ENCODE measurements at places on chromosomes 2 and 18.

- no peak for DNase-seq
Observed at GRCh38 chr18:76604108-76604934, 109.3 kb upstream of the ZNF516 start.

- no peak for DNase-seq
Observed at GRCh38 chr18:27428716-27429475, 243.8 kb upstream of the CHST9 start.

DNA sequence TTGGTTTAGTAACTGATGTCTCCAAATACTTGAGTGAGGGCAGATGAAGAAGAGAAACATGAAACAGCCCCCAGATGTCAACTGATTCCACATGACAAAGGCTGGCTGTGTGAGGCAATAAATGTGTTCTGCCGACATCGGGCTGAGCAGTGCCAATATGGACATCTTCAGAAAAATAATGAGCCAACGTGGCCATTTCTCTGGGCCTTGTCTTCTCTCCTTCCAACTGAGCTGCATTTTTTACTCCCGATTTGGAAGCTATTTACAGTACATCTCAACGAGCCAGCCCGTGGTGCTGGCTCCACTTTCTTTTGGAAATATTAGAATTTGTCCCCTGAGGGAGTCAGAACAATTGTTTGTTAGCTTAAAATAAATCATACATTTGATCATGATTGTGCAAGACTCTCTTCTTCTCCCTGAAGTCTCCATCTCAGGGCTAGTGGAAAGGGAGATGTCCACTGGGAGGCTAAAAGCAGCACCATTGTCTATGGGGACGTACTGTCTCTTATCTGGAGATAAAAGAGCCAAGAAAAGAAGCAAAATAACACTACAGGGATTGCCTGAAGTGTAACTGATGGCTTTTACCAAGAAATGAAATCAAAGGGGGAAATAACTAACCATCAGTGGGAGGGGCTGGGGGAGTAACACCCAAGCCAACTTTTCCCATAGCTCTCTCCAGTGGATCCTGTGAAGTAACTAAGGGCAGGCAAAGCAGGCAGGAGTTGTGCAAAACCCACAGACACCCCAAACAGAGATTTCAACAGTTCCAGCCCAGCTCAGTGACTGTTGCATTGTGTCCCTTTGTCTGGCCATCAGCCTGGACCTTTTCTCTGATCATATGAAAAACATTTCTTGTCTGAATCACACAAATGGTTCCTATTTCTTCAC is 114.8 kb downstream of the RDH14 start:
- DNase-seq, result no peak

GRCh38 chr2:97718051-97718882 is 4.9 kb downstream of the ZAP70 start:
- peak; percentile 69 for DNase-seq

- DNase-seq, result no peak
Observed at GRCh38 chr2:28997237-28997846, 16.2 kb downstream of the TOGARAM2 start.

DNA sequence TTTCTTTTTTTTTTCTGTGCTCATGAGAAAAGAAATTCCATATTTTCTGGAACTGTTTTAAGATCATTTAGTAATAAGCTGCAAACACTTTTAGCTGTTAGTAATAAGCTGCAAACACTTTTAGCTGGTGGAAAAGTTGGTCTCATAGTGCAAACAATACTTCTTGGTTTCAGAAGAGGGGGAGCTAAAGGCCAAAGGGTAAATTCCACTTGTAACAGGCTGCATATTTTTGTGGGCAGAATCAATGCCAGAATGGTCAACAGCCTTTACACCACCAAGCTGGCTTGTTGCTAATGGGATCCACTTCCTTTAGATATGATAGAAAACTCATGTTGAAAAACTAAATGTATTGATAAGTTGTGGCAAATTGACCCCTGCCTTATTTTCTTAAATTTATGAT is 356.8 kb downstream of the NR4A2 start:
- no peak for DNase-seq

GRCh38 chr2:100237163-100237562 is 85.1 kb downstream of the LONRF2 start:
- DNase-seq, result no peak

DNA sequence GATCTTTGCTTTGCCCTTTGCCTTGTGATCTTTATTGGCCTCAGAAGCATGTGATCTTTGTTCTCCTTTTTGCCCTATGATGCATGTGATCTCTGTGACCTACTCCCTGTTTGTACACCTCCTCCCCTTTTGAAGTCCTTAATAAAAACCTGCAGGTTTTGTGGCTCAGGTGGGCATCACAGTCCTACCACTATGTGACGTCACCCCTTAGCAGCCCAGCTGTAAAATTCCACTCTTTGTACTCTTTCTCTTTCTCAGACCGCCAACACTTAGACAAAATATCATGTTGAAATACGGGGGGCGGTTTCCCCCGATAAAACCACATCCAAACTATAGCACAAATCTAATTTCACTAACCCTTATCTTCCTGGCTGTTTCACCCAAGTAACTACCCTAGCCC is 76.7 kb upstream of the RAPGEF4 start:
- DNase-seq, result no peak

DNA sequence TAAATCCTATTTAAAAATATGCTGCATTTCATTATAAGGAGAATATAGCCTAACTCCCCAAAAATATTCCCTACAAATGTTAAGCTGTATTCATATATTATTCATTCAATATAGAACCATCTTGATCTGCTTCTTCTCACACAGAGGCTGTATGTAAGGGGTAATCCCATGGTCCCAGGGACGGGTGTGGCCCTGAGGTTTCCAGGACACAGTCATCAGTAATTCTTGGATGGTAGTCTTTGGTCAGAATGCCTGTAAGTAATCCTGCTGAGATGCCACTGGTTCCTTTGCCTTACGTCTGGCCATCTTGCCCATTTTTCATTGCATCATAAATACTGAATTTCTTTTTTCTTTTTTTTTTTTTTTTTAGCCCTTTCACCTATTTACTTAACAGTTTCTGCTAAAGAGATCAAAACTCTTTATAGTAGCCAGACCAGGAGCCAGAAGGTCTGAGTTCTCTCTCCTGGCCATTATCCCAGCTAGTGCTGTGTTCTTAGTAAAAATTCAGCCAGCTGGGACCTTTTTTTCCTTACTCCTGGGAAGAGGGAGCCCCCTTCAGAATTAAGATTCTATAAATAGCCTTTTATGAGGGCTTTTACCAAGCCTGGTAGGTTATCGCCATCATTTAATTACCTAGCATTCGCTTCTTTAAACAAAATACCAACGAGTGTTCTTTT is 134.9 kb downstream of the SOX11 start:
- DNase-seq, result no peak

DNA sequence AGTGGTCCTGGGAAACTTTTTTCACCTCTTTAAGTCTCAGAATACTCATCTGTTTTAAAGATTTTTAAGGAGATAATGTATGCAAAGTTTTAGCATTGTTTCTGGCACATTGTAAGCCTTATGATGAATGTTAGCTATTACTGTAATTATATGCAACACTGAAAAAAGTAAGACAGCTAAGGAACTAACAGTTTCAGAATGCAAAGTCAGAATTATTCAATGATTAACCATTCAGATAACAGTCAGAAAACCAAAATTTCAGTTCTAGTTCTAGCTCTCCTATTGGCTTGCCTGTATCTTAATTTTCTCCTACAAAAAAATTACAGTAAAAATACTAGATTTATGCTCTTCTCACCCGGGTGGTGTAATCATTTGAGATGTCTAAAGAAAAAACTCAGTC is 101.1 kb downstream of the SLC4A10 start:
- DNase-seq, result no peak

- DNase-seq, result no peak
Observed at GRCh38 chr2:43950383-43951008, 45.3 kb downstream of the LRPPRC start.

DNA sequence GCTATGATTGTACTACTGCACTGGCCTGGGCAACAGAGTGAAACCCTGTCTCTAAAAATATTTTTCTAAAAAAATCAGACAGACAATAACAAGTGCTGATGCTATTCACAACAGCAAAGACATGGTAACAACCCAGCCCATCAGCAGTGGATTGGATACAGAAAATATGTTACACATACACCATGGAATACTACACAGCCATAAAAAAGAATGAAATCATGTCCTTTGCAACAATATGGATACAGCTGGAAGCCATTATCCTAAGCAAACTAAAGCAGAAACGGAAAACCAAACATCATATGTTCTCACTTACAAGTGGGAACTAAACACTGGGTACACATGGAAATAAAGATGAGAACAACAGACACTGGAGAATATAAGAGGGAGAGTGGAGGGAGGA is 19.9 kb downstream of the FAM161A start:
- DNase-seq, result no peak

DNA sequence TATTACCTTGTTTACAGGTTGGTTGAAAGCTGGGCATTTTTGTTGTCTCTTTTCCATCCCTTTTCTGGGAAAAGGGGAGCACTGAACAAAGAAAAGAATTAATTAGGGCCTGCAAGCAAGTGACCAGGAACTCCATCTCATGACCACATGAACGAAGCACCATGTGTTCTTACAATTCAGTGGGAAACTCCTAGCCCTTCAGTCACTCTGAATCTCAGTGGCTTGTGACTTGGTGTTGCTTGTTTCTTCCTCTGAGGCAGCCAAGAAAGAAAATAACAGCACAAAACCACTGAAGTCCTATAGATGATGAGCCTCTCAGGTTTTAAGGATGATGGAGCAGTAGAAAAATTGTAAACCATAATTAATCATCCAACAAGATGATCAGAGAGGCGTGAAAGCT is 129.1 kb upstream of the CAB39 start:
- DNase-seq, result no peak

DNA sequence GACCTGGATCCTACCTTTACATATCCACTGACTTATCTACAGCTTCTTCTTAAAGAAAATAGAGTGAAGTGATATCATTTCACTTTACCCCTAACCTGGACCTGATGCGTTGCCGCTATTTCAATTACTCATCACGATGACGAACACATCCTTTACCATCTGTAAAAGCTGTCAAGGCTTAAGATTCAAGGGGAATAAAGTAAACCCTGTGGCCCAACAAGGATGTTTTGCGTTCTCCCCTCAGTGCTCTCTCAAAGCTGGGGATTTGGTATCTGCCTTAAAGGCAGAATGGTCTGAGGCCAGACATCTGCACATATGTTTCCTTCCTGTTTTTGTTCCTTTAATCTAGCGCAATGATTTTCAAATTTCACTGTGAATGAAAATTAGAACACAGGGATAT is 100.1 kb upstream of the KLF7 start:
- no peak for DNase-seq

DNA sequence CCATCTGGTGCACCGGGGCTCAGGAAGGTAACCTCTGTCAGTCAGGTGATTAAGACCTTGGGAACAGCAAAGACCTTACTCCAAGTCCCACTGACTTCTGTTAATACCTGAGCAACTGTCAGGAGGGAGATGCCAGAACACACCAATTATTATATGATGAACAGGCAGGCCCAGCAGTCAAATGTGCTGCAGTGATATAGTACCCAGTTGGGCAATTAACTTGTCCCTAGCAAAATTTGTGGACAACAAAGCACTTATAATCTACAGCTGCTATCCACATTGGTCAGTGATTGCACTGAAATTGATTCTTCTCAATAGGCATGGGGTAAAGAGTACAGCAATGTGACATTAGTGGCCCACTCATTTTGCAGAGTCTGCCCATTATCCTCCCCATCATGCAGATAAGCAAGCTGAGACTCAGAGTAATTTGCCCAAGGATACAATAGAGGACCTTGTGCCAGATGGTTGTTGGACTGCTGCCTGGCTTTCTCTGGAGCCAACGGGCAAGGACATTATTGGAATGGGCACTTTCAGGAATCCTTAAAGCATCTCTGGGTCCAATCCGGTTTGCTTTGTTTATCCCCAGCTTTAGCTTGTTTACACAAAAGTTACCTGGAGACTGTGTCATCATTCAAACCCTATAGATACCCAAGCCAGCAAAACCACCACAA is 147.6 kb downstream of the CCBE1 start:
- DNase-seq, result no peak

DNA sequence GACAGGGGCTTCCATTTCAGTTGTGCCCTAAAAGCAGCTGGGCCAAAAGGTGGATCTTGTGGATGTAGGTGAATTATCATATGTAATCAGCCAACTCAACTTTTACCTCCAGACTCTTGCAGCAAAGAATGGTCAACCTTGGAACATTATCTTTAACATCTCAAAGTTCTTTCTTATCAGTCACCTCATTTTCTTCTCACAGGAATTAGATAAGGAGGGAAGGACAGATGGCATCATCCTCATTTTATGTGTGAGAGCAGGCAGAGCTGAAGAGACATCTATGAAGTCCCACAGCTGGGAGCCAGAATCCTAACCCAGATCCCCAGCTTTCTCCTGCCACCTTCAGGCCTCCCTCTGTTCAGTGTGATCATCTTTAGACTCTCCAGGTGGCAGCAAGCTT is 182.1 kb downstream of the MGAT5 start:
- no peak for DNase-seq

DNA sequence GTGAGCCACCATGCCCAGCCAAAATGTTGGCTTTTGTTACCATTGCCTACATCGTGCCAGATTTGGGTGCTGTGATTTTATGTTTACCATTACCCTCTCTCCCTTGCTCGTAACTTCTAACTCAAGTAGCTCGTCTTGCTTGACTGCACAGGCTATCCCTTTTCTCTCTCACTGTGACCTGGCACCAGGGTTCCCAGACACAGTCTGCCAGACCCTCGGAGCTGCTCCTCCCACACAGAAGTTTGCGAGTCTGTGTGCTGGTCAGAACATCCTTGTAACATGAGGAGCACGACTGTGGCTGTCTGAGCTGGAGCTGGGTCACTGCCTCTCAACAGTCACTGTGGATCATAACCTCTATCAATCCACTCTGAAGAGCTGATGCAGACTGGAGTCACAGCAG is 152.5 kb upstream of the ACKR3 start:
- DNase-seq, result no peak

- DNase-seq, result no peak
Observed at GRCh38 chr18:57837917-57838548, 34.9 kb upstream of the ATP8B1 start.

DNA sequence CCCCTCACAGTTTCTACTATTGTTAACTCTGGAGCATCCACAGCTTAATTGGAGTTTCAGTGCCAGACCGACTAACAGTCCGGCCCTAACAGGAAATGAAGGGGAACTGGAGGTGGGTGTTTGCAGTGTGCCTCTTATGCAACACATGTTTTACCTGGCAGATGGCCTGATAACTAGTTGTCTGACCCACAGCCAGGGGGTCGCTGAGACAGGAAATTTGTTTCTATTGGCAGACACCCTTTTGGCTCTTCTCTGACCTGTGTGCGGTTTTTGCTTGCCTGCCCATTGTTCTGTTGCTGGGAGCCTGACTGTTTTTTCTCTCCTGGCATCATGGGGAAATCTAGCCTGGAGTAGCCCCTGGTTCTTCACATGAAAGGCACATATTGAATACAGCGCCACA is 1329.8 kb downstream of the DSC3 start:
- no peak for DNase-seq

- DNase-seq, result no peak
Observed at GRCh38 chr2:210363261-210363660, 48.3 kb upstream of the MYL1 start.

DNA sequence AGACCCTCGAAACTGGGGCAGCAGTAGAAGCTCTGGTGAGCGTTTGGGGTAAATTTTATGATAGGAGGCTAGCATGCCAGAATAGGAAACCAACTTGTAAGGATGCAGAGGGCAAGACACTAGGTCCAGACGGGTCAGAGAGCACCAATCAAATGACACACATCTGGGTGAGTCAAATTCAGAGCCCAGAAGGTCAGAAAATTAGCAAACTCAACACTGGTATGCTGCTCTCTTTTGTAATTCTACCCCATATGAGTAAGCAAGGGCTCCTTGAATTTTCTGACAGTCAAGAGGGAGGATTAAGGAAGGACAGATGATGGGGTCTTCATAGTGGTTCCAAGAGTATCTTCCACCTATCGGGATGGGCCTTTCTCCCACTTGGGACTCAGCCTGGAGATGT is 209.8 kb downstream of the BCL2 start:
- DNase-seq, result no peak
